Thymus (tissue), 14 donors: ENCODE measurements at places on chromosomes 6 and 20. TPM values are rescaled to one million over a fixed set of nuclear protein-coding genes. Genes with fewer than 3 reads are reported as not detected.

DNA sequence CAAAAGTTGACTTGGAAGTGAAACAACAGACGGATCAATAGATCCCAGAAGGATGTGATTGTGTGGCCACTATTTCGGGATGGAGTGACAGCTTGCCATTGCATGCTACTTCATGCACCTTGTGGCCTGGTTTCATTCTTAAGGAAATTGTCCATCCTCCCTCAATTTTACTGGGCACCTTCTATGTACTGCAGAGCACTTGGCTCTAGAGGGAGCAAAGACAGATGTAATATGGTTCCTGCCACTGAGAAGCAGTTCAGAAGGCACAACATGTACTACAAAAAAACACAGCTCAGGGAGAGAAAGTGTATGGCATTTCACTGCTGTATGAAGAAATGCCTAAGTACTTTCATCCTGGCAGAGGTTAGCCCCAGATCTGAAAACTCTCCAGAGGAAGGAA is 91.9 kb downstream of the FOXA2 start:
- no peaks in the 10 kb centered on the region for H3K36me3 ChIP-seq
- no peak for DNase-seq
- H3K4me3 ChIP-seq, result no peak overlapping the region
- peaks cover 4% of the 10 kb centered on the region for H3K27me3 ChIP-seq
- H3K27ac ChIP-seq, result no peak overlapping the region

DNA sequence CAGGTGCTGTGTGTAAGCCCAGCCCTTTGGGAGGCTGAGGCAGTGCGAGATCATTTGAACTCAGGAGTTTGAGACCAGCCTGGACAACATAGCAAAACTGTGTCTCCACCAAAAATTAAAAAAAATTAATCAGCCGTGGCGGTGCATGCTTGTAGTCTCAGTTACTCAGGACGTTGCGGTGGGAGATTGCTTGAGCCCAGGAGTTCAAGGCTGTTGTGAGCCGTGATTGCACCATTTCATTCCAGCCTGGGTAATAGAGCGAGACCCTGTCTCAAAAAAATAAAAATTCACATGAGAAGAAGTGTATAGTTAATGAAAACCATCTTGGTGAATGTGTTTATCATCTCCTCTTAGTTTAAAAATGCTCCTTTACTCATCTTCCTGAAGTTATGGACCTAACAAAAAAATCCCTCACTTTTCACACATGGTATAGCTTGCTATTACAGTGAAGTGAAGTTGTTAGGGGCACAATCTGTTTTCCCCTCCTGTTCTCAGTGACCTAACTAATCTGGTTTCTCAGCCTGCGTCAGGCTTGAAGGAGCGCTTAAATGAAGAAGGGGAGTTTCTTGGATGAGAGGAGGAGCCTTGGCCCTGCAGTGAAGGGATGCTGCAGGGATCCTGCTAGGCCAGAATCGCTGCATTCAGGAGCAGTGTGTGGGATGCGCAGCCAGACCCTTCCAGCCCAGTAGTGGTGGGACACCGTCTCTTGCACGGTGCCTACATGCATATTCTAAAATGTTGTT is 45.3 kb downstream of the JARID2 start:
- no peaks in the 10 kb centered on the region for H3K27me3 ChIP-seq
- no peak overlapping the region for H3K27ac ChIP-seq
- no peak overlapping the region for H3K4me3 ChIP-seq
- DNase-seq, result no peak

DNA sequence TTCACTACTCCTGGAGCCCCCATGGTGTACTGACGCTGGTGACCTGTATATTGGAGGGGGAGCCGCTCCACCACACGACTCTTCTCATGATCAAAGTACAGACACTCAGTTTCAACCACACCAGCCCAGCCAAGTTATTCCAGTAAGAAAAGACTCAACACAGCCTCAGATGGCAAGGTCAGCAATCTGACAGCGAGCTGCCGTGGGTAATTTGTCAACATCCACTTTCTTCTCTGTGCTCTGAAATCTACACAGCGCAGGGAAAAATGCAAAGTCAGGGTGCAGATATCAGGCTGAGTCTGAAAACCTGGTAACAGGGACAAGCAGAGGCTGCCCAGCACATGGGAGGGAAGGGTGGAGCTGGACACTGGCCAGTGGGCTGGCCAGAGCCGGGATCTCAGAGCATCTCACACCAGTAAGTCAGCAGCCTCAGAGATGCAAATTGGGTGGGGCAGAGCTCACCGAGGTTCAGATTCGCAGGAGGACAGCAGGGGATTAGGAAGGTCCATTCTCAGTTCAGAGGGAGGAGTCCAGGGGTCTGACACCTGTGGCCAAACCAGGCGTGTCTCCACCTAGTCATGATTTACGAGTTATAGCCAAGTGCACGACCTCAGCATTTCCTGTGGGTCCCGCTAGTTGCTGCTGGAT is 44.5 kb upstream of the RPS6KA2 start:
- H3K27ac ChIP-seq, result no peak overlapping the region
- no peaks in the 10 kb centered on the region for H3K27me3 ChIP-seq
- H3K4me1 ChIP-seq, result no peaks in the 10 kb centered on the region

- H3K36me3 ChIP-seq, result peaks cover 3% of the 10 kb centered on the region
- H3K4me1 ChIP-seq, result peaks cover 15% of the 10 kb centered on the region
- no peak for DNase-seq
- H3K27me3 ChIP-seq, result no peaks in the 10 kb centered on the region
- H3K4me3 ChIP-seq, result no peak overlapping the region
- H3K27ac ChIP-seq, result no peak overlapping the region
Observed at GRCh38 chr6:89295981-89296380, 19.1 kb downstream of the GABRR2 start.

LAMA5 gene
- polyA plus RNA-seq, result 155 TPM
